ENCODE measurements at places on chromosomes 5 and 9. TPM values are rescaled to one million over a fixed set of nuclear protein-coding genes. Genes with fewer than 3 reads are reported as not detected.

Gene DIMT1
- total RNA-seq = 9.7 TPM

Gene GDNF
- 2.4 TPM for total RNA-seq

DNA sequence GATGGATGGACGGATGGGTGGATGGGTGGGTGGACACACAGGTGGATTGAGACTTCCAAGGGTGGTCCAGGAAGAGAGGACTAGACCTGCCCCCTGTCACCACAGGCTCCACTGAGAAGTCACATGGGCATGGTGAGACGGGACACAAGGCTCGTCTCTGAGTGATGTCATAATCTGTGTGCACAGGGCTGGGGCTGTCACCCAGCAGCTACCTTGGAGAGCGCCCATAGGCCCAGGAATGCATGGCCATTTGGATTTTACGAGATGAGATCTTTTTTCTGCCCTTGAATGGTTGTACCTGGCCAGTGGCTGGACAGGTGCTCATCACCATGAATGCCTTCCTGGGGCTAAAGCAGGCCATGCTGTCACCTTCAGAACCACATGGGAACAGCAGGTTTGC, 3.1 kb downstream of the OLFM1 start:
- no peaks in the 10 kb centered on the region for H3K36me3 ChIP-seq
- peaks cover 10% of the 10 kb centered on the region for H3K4me1 ChIP-seq
- no peak for DNase-seq
- peaks cover 34% of the 10 kb centered on the region for H3K27me3 ChIP-seq
- no peak overlapping the region for H3K4me3 ChIP-seq

DNA sequence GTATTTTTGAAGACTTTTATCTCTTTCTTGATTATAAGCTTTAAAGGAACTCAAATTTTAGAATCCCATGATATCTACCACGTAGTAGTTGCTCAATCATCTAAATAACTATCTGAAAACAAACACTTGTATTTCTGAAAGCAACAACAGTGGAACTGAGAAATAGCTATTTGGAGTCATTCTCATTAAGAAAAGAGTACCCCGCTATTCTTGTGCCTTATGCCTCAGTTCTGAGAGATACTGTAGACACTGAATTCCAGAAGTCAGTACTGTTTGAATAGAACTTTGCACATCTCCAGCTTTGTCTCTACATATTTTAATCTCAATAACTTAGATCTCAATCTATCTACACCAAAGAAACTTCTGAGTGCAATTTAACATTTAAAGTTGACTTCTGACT, 11.4 kb downstream of the CHD1 start:
- H3K4me1 ChIP-seq = no peaks in the 10 kb centered on the region
- no peak for DNase-seq
- H3K27ac ChIP-seq = no peak overlapping the region
- no peaks in the 10 kb centered on the region for H3K27me3 ChIP-seq

- no peaks in the 10 kb centered on the region for H3K36me3 ChIP-seq
Observed at GRCh38 chr9:304519-305185, 90.0 kb downstream of the DOCK8 start.

GRCh38 chr9:126915281-126915816, 767 bp downstream of the RALGPS1 start:
- peak; percentile 92 for DNase-seq
- H3K27me3 ChIP-seq = peaks cover 4% of the 10 kb centered on the region
- H3K4me3 ChIP-seq = peak overlapping the region; percentile 63
- no peaks in the 10 kb centered on the region for H3K36me3 ChIP-seq
- H3K27ac ChIP-seq = peak overlapping the region; percentile 94
- H3K4me1 ChIP-seq = peaks cover 13% of the 10 kb centered on the region

Gene PCDHGB7
- total RNA-seq = 7.0 TPM

Gene ANKRD31
- 0.16 TPM for total RNA-seq

DNA sequence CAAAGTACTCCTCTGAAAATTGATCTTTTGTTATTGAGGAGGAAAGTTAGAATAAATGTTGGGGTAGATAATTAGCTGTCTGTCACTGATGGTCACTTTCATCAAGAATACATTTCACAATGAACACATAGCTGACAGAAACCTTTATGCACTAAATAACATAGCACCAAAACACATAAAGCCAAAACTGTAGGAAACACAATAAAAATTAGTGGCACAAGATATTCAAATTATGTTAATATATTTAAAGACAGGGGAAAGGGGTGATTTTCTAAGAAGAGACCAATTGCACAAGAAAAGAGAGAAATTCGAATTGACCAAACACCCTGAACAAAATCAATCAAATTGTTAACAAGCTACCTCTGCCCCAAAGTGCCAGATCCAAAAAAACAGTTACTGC, 89.7 kb downstream of the AK8 start:
- no peak for DNase-seq
- H3K27ac ChIP-seq = no peak overlapping the region
- no peak overlapping the region for H3K4me3 ChIP-seq
- no peaks in the 10 kb centered on the region for H3K4me1 ChIP-seq

Gene ESM1
- not detected for total RNA-seq

DNA sequence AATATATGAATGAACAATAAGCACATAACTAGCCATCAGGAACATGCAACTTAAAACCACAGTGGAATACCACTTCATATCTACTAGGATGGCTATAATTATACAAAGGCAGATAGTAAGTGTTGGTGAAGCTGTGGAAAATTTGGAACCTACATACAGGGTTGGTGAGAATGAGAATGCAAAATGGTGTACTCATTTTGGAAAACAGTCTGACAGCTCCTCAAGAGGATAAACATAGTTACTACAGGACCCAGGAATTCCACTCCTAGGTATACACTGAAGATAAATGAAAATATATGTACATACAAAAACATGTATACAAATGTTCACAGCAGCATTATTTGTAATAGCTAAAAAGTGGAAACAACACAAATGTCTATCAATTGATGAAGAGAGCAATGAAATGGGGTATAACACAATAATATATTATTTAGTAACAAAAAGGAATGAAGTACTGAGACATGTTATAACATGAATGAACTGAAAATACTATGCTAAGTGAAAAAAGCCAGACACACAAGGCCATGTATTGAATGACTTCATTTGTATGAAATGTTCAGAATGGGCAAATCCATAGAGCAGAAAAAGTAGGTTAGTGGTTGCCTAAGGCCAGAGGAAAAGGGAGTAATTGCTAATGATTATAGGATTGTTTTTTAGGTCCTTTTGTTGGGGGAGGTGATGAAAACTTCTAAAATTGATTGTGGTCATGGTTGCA, 31.2 kb upstream of the CDK5RAP2 start:
- H3K27me3 ChIP-seq = no peaks in the 10 kb centered on the region
- no peak overlapping the region for H3K4me3 ChIP-seq
- no peak overlapping the region for H3K27ac ChIP-seq
- no peak for DNase-seq

Gene ZBED3
- total RNA-seq = 56.1 TPM

DNA sequence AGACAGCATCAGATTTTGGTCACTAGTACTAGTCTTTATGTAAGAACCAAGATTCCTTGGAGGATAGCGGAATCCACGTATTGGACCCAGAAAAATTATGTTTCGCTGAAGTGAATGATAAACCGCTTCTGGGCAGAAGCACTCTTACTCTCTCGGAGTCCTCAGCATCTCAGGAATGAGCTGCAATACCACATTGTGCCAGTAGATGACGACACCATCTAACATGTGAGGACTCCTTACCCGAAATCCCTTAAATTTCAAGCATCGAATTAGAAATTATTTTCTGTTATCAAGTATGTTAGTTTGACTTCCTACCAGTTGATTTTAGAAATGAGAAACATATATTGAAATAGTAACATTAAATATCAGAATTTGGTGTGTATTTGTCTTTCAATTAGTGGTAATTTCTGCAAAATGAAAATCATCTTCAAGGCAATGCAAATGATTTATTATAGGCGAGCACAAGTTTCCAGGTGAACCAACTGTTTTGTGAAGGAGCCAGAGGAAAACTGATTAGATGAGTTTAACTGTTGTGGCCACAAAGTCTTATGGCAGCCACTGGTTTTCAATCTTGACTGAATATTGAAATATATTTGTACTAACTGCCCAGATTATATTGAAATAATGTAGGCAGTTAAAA, 66.0 kb upstream of the CAMK4 start:
- peak; percentile 68 for DNase-seq
- no peak overlapping the region for H3K27ac ChIP-seq
- H3K36me3 ChIP-seq = no peaks in the 10 kb centered on the region
- no peaks in the 10 kb centered on the region for H3K27me3 ChIP-seq

Gene PCDHA5
- not detected for total RNA-seq

Gene CCNO
- 6.0 TPM for total RNA-seq

DNA sequence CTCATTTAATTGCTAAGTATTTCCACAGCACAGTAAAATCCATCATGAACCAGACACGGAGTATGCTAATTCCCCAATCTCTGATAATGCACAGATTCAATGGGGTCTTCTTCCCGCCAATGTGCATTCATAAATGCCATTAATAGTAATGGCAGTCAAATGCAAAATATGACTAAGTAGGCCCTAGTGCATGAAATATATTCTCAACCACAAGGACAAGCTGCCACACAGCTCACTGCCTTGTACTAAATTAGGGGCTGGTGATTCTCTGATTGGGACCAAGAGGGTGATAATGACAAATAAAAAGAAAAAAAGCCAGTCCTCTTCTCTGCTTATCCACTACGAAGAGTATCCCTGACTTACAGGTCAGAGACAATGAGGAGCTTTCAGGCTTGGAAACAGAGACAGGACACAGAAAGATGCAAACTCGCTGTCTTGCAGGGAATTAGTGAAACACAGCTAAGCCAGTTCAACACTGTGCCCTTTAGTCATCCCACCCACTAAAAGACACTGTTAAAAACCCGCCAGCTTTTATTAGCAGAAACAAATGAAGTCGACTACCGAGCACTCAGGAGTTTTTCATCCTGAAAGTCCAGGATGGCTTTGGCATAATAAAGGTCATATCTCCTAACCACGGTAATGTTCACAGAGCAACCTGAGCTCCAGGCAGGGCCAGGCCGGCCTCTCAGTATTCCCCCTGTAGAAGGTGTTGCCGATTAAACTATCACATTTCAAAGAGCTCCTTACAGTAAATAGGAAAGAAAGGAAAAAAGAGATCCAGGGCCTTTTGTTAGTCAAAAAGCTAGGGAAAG, 148.1 kb downstream of the EBF1 start:
- H3K27me3 ChIP-seq = no peaks in the 10 kb centered on the region
- no peaks in the 10 kb centered on the region for H3K36me3 ChIP-seq
- no peak overlapping the region for H3K27ac ChIP-seq
- no peaks in the 10 kb centered on the region for H3K4me1 ChIP-seq

- no peak overlapping the region for H3K27ac ChIP-seq
- no peaks in the 10 kb centered on the region for H3K4me1 ChIP-seq
- H3K27me3 ChIP-seq = peaks cover 9% of the 10 kb centered on the region
- H3K36me3 ChIP-seq = no peaks in the 10 kb centered on the region
Observed at GRCh38 chr9:21754741-21755140, 47.7 kb upstream of the MTAP start.

- H3K4me1 ChIP-seq = peaks cover 75% of the 10 kb centered on the region
- H3K27ac ChIP-seq = peak overlapping the region; percentile 97
- peak overlapping the region; percentile 92 for H3K4me3 ChIP-seq
- DNase-seq = peak; percentile 88
Observed at GRCh38 chr9:127568971-127569885, 42.8 kb upstream of the STXBP1 start.

DNA sequence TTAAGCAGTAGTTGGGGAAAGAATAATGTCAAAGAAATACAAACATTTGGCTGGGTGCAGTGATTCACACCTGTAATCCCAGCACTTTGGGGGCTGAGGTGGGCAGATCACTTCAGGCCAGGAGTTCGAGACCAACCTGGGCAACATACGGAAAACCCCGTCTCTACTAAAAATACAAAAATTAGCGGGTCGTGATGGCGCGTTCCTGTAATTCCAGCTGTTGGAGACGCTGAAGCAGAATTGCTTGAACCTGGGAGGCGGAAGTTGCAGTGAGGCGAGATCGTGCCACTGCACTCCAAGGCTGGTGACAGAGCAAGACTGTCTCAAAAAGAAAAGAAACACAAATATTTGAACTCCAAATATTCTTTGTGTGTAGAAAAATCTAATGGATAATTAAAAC, 4.7 kb downstream of the MATR3 start:
- peaks cover 83% of the 10 kb centered on the region for H3K4me1 ChIP-seq
- no peak for DNase-seq
- H3K27me3 ChIP-seq = no peaks in the 10 kb centered on the region
- H3K4me3 ChIP-seq = no peak overlapping the region

DNA sequence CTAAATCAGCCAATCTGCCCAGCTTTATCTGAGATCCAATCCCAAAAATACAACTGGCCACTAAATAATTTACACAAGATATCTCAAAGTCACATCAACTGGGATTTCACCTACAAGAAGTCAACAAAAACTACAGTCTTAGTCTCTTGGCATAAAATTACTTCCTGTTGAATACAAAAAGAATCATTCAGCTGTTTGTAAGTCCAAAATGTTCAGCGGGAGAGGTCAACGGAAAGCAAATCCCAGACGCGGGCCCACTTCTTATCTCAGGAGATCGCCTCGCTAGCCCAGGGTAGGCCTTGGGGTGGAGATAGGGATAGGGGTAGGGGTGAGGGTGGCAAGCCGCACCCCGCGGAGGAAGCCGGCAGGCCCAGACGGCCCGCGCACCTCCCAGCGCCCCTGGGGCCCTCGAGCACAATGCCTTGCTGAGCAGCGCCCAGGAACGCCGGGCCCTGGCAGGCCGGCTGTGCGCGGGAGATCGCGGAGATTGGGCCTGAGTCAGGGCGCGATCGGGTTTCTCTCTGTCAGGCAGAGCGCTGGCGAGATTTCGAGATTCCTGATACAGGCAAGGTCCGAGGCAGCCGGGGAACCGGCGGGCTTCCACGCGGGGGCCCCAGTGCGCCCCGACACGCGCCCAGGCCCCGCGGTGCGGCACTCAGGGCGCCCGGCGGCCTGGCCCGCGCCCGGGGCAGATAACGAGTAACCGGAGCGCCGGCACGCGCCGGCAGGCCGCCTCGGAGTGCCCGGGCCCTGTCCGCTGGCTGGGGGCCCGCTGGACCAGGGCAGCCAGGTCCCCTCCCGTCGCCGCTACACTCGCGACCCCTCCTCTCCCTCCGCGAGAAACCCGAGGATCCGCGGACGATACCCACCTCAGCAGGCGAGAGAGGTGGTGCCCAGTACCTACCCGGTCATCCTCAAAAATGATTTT, 601 bp downstream of the HINT1 start:
- peaks cover 31% of the 10 kb centered on the region for H3K36me3 ChIP-seq
- no peaks in the 10 kb centered on the region for H3K27me3 ChIP-seq
- H3K4me1 ChIP-seq = peaks cover 4% of the 10 kb centered on the region
- peak overlapping the region; percentile 87 for H3K4me3 ChIP-seq
- H3K27ac ChIP-seq = peak overlapping the region; percentile 95

Gene ATP10B
- 155 TPM for total RNA-seq

DNA sequence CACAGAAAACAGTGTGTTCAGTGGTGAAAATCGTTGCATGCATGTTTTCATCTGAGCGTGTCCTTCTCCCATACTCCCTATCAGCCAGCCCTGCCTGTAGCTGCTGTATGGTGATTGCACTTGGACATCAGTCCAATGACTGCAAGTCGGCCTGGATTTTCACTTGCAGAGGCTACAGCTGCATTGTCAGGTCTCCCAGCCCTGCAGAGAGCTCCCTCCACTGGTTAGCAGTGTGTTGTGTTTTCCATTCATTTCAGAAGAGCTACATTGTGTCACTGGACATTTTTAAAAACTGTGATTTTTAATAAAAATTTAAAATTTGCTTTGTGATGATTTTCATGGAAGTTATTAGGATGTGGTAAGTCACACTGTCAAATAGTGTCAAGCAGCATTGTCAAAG, 96.6 kb downstream of the SYK start:
- no peaks in the 10 kb centered on the region for H3K4me1 ChIP-seq
- no peak for DNase-seq
- H3K36me3 ChIP-seq = no peaks in the 10 kb centered on the region
- no peak overlapping the region for H3K27ac ChIP-seq
- no peaks in the 10 kb centered on the region for H3K27me3 ChIP-seq

Gene KCNT1
- total RNA-seq = not detected

Gene ALDH1B1
- 28.8 TPM for total RNA-seq
